ENCODE measurements at places on chromosomes 11 and 22.

DNA sequence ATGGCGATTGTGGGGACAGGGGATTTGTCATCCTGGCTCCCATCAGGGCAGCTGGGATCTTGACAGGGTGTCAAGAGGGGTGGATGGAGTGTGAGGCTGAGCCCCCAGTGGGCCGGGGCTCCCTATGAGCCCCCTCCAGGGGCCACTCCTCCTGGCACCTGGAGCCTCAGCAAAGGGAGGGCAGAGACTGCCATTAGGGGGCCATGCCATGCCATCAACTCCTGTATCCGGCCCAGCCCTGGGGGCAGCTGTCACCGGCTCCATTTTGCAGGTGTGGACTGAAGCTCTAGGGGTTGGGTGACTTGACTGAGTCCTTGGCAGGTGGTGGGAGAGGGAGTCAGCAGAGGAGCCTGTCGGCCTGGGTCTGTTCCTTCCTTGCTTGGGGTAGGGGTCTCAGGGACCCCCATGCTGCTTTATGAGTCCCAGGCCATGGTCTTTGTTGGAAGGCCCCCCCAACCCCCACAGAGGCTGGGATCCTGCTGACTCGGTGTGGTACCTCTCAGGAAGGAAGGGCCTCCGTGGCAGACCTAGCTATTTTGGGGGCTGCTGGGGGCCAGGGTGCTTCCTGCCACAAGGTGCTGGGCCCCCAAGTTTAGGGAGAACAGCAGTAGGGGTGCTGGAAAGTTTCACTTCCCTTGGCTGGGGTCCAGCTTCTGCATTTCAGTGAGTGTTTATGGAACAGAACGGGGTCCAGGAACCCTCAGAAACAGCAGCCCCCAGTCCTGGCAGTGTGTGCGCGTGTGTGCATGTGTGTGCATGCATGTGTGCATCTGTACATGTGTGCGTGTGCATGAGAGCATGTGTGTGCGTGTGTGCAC lies 1.5 kb downstream of the ACY3 start:
- no peak for DNase-seq

DNA sequence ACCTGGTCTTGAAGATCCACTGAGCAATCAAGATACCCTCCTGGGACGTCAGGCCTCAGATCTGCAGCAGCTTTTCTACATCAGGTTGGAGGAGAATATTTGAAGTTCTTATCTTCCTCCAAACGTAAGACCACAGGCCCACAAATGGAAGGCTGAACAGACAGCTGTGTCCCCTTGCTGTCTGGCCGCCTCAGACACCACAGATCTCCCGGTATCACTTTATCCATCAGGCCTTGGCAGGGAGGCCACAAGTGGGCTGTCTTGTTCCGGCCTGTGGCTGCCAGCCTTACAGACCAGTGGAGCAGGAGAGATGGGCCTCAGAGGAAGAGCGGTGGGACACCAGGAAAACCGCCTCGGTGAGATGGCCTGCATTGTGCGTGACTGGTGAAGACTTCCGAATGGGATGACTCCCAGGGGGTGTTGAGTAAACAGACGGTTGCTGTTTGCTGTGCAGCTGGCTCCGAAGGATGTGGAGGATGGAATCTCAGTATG lies 15.9 kb downstream of the UBASH3B start:
- DNase-seq: no peak

DNA sequence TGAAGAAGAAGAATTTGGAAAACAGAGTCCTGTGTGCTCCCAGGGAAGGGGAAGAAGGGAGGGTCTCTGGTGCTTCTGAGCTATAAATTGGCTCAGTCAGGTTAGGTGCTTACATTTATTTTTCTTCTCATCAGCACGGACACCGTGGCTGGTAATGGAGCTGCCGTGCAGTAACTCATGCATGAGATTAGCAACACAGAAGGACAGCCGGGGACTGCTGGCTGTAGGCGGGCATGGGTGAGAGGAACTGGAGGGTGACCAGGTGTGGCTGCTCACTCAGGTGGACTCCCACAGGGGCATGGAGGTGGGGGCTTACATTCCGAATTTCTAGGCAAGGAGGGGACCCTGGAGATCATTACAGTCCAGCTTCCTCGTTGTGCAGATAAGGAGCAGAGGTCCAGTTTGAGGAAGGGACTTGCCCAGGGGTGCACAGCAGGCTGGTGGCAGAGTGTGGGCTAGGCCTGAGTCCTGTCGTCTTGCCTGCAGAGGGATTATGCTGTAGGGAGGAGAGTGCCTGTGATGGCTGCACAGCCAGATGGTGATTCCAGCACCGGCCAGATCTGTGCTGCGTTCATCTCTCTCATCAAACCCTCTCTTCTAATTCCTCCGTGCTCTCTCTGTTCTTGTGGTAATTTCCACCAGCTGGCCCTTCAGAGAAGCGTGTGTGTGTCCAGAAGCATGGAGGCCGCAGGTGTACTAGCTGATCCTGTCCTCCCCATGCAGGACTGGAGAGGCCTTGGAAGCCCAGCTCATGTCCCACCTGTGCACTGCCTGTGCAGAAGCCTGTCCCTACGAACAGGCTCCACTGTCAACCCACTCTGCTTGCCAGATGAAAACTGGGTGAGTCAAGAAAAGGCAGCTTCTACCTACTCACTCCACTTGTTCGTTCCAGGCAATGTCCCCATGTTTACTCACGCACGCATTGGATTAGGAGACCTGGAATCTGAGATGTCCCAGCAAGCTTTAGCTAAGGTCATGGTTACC lies 78.9 kb downstream of the NTM start:
- DNase-seq: no peak

GRCh38 chr22:24996420-24996952 lies 44.0 kb downstream of the KIAA1671 start:
- DNase-seq: no peak

- no peak for DNase-seq
Measured at GRCh38 chr11:61134801-61135257, 26.4 kb downstream of the VPS37C start.

DNA sequence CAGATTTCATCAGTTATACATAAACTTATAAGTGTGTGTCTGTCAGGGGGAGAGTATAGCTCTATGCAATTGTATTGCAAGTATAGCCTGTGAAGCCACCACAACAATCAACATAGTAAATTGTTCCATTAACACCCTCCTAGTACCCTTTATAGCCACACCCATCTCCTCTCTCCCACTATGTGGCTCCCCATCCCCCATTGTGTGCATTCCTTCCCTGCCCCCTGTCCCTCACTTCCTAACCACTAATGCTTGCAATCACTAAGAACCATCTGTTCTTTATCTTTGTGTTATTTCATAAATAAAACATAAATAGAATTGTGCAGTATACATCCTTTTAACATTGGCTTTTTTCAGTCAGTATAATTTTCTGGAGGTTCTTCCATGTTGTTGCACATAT lies 83.1 kb upstream of the SLC5A12 start:
- DNase-seq: no peak

GRCh38 chr22:23675502-23676415 lies 15.1 kb upstream of the RGL4 start:
- no peak for DNase-seq
